Hepatocyte (in vitro differentiated cells): ENCODE measurements at places on chromosomes 3 and 15. TPM values are rescaled to one million over a fixed set of nuclear protein-coding genes. Genes with fewer than 3 reads are reported as not detected.

GRCh38 chr3:11037976-11038375 lies 45.4 kb downstream of the SLC6A1 start:
- no peak for DNase-seq

The TCF12 gene
- 30.3 and 42.0 TPM in 2 replicates for polyA plus RNA-seq

DNA sequence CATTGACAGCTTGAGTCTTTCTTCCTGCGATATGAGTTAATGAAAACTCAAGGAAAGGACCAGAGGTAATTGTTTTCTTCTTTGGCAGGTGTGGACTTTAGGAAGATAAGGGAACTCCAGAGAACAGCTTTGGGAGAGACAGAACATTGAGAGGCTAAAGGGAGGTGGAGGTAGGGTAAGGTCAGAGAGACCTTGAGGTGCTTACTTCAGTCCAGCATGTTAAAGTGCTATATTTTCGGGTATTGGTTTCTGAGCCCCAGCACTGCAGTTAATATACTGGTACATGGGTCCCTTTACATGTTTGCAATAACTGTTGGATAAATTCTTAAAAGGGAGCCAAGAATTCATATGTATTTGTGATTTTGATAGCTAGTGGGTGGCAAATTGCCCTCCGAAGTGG lies 322.1 kb downstream of the THSD4 start:
- no peak for DNase-seq

DNA sequence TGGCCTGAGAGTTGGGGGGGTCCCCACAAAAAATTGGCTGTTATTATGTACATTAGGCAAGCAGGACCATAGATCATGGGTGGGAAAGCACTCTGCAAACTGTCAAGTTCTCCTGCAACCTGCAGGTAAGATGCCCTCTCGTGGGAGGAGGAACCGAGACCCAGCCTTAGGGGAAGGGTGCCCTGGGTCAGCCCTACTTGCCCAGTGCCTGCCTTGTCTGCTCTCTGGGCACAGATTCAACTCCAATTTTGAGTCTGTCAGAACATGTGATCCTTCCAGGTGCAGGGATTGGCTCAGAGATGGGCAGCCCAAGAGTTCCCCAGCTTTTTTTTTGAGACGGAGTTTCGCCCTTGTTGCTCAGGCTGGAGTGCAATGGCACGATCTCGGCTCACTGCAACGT lies 99.2 kb downstream of the PLXNA1 start:
- no peak for DNase-seq

GRCh38 chr15:51341366-51342226 lies at the start of gene GLDN:
Gene GLDN, plus strand, starts transcription at chr15:51341655. Its CDS starts 30 bp downstream, at chr15:51341685.
- peak; percentile 42 for DNase-seq

GRCh38 chr3:138371070-138371965 lies 22.9 kb downstream of the MRAS start:
- DNase-seq: no peak

- DNase-seq: no peak
Measured at GRCh38 chr3:72538070-72538745, 310.0 kb downstream of the SHQ1 start.

DNA sequence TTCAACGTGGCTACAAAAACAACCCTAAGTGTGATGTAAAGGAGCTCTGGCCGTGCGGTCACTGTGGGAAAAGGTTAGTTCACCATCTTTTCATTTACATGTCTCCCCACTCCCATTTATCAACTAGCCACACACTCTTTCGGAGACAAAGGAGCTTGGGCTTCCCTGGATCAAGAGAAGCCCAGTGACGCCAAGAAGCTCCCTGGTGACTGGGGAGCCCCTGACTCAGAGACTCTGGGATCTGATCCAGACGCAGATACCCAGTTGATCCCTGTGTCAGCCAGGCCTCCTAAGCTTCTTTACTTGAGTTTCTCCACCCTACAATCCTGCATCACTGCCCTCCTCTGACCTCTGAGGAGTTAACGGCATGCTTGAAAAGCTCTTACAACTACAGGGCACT lies 43.9 kb downstream of the HEG1 start:
- no peak for DNase-seq

The ZNF660 gene
- polyA plus RNA-seq: 4.0 and 4.6 TPM in 2 replicates

GRCh38 chr15:89680282-89680873 lies 1.2 kb upstream of the PLIN1 start:
- DNase-seq: peak; percentile 52

The BTBD1 gene
- 42.2 and 43.8 TPM in 2 replicates for polyA plus RNA-seq

DNA sequence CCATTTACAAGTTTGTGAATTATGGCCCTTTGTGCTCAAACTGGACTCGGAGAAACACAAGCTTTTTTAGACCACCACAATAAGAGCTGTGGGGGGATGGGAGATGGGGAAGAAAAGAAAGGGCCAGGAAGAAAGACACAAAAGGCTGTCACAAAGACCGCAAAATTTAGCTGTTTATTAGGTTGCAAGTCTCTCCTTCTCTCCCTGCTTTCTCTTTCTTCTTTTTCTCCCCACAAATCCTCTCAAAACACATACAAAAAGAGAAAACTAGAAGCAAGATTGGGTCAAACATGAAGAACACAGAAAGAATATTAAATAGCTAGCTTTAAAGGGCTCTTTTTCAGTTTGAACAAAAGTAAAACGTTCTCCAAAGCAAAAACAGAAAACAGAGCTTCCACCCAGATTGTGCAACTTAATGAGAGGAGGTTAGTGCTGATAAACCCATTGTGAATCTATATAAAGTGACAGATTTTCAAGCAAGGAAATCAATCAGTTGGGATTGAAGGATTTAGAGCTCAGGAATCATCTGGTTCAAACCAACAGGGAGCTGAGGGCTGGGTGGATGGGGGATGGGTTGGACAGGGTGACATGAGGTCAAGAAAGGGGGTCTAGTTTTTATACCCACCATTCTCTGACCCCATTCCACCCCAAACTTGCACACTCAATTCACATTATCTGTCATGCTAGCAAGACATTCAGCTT lies 87.3 kb downstream of the DHX30 start:
- no peak for DNase-seq

The TRIM42 gene
- not detected in 2 replicates for polyA plus RNA-seq

The AEN gene
- 18.3 and 28.0 TPM in 2 replicates for polyA plus RNA-seq

The TMOD2 gene
- polyA plus RNA-seq: 1.0 and 1.7 TPM in 2 replicates

- DNase-seq: no peak
Measured at GRCh38 chr3:52494886-52495495, at the start of gene STAB1. Gene STAB1, plus strand, starts transcription at chr3:52495338. Its CDS starts 76 bp downstream, at chr3:52495414.

The ARGFX gene
- polyA plus RNA-seq: not detected in 2 replicates

The SSUH2 gene
- 21.3 and 21.6 TPM in 2 replicates for polyA plus RNA-seq
